ENCODE measurements at places on chromosomes 13 and 19.

DNA sequence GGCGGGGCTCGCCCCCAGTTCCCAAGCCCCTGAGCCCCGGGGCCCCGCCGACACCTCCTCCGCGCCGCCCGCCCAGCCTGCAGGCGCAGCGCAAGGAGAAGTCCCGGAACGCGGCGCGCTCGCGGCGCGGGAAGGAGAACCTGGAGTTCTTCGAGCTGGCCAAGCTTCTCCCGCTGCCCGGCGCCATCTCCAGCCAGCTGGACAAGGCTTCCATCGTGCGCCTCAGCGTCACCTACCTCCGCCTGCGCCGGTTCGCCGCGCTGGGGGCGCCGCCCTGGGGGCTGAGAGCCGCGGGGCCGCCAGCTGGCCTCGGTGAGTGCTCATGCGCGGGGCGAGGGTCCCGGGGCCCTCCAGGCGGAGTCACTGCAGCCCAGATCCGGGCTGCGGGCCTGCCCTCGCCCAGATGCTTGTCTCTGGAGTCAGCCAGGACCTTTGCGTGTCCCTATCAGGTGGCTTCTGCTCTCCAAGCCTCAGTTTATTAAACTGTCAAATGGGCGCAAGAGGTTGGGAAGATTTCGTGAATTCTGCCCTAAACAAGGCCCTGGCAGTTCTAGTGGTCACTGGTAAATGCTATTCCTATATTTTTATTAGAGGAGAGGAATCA is 2.0 kb downstream of the NPAS1 start:
- no peak for DNase-seq

DNA sequence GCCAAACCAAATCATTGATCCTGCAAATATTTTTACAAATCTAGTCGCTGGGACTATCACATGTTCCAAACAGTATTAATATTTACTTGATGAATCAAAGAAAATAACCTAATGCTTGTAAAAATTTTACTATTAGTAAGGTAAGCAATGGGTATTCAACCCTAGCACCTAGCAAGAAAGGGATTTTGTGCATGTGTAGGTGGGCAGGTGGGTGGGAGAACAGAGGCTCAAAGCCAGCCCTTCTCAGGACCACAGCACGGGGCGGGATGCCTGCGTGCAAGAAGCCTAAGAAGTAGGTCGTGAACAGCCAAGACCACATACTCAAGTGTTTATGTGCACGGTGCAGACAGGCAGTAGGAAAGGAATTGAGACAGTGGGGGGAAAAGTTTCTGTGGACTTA is 26.6 kb downstream of the DOCK9 start:
- no peak for DNase-seq

DNA sequence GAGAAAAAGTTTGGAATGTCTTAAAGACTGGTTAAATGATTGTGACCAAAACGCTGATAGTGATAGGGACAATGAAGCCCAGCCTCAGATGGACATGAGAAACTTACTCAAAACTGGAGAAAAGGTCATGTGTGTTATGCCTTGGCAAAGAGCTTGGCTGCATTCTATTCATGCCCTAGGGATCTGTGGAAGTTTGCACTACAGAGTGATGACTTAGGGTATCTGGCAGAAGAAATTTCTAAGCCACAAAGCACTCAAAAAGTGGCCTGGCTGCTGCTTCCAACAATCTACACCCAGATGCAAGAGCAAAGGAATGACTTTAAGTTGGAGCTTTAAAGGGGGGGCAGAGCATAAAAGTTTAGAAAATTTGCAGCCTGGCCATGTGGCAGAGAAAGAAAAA is 521.3 kb downstream of the UQCRFS1 start:
- no peak for DNase-seq

GRCh38 chr13:97322740-97323342 is 100.7 kb downstream of the MBNL2 start:
- no peak for DNase-seq

- no peak for DNase-seq
Observed at GRCh38 chr19:32032561-32032960, 312.8 kb upstream of the ZNF507 start.

- no peak for DNase-seq
Observed at GRCh38 chr13:42219051-42219450, 52.9 kb upstream of the AKAP11 start.

GRCh38 chr13:21701460-21701859 is 30.6 kb downstream of the FGF9 start:
- no peak for DNase-seq

DNA sequence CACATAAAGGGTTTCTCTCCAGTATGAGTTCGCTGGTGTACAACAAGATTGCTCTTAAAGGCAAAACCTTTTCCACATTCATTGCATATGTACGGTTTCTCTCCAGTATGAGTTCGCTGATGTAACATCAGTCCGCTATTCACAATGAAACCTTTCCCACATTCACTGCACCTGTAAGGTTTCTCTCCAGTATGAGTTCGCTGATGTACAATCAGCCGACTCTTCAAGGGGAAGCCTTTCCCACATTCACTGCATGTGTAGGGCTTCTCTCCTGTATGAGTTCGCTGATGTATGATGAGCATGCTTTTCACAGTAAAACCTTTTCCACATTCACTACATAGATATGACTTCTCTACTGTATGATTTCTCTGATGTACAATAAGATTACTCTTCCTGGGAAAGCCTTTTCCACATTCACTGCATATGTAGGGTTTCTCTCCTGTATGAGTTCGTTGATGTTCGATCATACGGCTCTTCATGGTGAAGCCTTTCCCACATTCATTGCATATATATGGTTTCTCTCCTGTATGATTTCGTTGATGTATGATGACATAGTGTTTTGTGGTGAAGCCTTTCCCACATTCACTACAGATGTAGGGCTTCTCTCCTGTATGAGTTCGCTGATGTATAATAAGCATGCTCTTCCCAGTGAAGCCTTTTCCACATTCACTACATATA is 6.0 kb upstream of the ZNF614 start:
- DNase-seq, result no peak

- DNase-seq, result no peak
Observed at GRCh38 chr13:99977912-99978798, 3.4 kb upstream of the ZIC2 start.

- DNase-seq, result no peak
Observed at GRCh38 chr19:35928507-35928906, 7.7 kb upstream of the LRFN3 start.

GRCh38 chr19:16473875-16474392 is 2.2 kb upstream of the EPS15L1 start:
- no peak for DNase-seq

- no peak for DNase-seq
Observed at GRCh38 chr19:14006766-14007562, 844 bp upstream of the RFX1 start.

DNA sequence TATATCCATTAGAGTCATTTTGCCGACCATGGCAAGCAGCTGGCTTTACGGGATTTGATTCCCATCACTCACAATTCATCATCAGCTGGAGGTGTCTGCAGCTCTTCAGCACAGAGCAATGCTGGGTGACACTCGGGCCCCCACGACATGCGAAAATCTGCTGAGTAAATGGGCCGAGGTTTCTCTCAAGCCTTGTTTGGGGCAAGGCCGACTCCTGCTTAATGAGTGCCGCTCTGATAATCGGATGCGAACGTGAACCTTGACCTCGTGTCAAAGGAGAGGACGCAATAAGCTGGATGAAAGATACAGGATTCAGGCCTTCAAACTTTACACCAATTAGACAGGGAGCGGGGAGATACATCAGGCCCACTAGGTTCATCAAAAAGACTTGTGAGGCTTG is 65.2 kb downstream of the GGACT start:
- no peak for DNase-seq
